ENCODE measurements at places on chromosomes 2 and 18.
A peak's percentile ranks its signal among the peaks of the same experiment; 100 is the strongest.

- DNase-seq = no peak
Observed at GRCh38 chr18:46641917-46642316, 15.1 kb downstream of the LOXHD1 start.

GRCh38 chr2:126836761-126837679 is 61.7 kb upstream of the TEX51 start:
- DNase-seq = no peak

DNA sequence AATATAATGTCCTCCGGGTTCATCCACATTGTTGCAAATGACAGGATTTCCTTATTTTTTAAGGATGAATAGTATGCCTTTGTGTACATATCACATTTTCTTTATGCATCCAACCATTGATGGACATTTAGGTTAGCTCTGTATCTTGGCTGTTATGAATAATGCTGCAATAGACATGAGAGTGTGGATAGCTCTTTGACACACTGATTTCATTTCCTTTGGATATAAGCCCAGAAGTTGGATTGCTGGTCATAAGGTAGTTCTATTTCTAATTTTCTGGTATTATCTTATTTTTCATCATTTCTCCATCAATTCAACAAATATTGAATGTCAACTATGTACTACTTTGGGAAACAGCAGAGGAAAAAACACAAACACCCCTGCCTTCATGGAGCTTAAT is 423.3 kb downstream of the MTX2 start:
- DNase-seq = no peak

DNA sequence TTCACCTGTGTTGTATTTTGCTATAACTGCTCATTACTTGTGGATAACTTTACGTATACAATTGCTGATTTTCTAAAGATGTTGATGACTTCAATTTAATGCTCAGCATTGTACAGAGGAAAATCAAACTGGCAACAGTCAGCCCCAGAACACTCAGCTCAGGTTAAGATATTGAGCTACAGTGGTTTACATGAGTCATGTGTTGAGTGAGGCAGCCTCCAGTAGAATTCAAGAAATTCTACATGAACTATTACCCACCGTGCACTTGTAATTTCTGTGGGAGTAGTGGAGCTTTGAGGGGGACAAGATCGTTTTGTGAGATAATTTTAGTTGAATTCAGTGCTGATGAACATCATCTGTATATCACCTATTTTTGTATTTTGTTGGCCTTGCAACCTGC is 292.3 kb downstream of the ALPK2 start:
- DNase-seq = no peak

GRCh38 chr2:51105811-51106210 is 73.9 kb upstream of the NRXN1 start:
- DNase-seq = no peak

GRCh38 chr2:33516456-33516995 is 40.1 kb downstream of the RASGRP3 start:
- no peak for DNase-seq

- DNase-seq = no peak
Observed at GRCh38 chr2:96596596-96596995, 41.5 kb downstream of the KANSL3 start.

GRCh38 chr2:101375653-101376052 is 11.7 kb downstream of the CREG2 start:
- no peak for DNase-seq

GRCh38 chr2:128252501-128252900 is 66.2 kb downstream of the HS6ST1 start:
- no peak for DNase-seq

DNA sequence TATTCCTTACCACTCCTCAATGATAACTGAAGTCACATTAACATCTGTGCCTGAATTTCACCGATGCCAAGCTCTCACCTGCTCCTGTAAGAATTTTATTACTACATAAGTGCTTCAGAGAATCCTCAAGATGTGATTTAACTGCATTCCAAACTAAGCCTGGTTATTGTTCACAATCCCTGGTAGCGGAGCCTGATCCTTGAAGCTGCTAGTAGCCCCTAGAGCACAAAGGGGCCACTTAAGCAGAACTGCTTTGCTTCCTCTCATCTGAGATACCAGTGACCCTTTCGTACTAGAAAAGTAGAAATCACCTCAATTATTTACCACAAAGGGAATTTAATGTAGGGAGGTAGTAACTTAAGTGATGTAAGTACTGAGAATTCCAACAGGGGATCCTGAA is 529.6 kb downstream of the CPS1 start:
- DNase-seq = no peak

- DNase-seq = no peak
Observed at GRCh38 chr2:32502941-32503340, 124.9 kb upstream of the TTC27 start.

- no peak for DNase-seq
Observed at GRCh38 chr18:75472396-75472795, 44.9 kb upstream of the SMIM21 start.

DNA sequence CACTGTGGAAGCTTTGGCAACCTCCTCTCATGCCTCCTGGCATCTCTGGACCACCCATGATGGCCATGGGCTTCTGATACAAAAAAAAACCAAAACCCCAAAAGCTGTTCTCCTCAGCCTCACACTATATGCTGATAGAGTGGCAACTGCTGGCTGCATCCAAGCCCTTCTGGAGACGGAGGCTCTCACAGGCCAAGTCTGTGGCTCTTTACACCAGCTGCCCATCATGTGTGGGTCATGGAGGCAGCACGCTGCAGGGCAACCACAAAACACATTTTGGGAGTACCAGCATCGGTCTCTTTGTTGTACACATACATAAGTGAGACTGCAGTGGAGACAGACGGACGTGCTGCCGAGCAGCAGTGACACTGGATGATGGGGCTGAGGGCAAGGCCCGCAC is 45.3 kb downstream of the SP110 start:
- DNase-seq = no peak

DNA sequence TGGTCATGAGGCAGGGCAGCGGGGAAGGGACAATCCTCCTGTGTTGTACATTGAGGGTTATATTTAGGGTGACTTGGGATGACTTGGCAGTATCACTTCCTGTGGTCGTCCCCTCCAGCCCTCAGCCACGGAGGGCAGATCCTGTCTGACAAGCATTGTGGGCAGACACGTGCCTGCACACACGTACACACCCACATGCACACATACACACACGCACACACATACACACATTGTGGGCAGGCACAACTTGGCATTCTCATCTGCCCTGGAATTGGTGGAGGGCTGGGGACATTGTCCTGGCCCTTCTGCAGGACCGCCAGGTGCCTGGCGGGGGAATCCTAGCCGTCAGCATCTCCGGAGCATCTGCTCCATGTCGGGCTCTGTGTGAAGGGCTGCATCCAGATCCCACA is 47.6 kb downstream of the ODC1 start:
- no peak for DNase-seq

DNA sequence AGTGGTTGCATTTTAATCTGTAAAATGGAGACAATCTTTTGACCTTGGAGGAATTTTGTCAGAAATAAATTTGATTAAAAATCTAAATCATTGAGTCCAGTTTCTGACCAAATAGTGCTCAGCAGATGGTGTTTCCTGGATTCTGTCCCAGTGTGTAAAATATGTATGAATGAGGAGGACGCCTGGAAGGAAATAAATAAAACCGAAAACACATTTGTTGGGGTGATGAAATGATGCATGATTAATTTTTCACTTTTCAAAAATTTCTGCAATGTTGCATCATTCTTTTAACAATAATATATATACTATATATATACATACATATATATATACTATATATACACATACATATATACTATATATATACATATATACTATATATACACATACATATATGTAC is 261.1 kb upstream of the TRIB2 start:
- DNase-seq = no peak

- DNase-seq = no peak
Observed at GRCh38 chr18:64438178-64438577, 289.3 kb upstream of the LINC00305 start.

- no peak for DNase-seq
Observed at GRCh38 chr2:69604836-69605235, 38.7 kb downstream of the AAK1 start.

DNA sequence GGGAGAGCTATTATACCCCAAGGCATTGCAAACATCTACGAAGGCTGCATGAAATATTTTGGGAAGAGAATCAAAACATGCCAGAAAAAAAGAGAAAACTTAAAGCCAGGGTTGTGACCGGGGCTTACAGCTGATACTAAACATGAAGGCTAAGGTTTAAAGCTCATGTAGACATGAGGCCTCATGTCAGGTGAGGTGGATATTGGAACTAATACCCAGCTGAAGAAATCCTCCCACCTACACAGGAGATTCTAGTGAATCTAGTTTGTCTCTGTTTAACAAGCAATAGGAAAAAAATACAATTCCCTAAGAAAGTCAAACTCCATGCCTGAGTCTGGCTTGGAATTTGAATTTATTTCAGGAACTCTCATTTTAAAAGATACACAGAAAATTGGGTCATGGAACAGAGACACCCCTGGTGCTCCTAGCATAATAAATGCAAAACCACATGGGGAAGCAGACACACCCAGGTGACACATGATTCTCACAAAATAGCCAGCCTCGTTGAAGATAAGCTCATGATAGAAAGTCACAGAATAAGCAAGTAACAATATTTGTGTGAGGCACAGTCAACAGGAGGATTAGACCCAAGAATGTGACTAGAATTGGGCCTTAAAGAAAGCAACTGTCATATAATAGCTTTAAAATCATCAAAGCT is 42.2 kb downstream of the UPP2 start:
- DNase-seq = no peak

DNA sequence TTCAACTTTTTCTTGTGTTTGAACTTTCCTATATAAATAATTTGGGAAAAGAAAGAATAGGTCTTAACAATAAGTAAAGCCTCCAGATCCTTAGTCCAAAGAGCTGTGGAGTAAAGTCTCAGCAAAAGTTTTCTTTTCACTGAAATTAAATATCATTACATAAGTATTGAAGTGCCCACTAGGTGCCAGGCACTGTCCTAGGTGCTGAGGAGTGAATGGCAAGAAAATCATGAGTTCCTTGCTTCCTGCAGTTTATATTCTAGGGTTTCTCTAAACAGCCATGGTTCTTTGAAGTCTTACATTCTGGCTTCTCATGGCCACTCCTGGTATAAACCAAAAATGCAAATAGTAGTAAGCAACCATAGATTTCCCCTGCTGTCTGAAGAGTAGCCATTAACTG is 59.7 kb downstream of the SPP2 start:
- DNase-seq = no peak

- no peak for DNase-seq
Observed at GRCh38 chr2:169729274-169729605, 4.4 kb upstream of the KLHL23 start.

DNA sequence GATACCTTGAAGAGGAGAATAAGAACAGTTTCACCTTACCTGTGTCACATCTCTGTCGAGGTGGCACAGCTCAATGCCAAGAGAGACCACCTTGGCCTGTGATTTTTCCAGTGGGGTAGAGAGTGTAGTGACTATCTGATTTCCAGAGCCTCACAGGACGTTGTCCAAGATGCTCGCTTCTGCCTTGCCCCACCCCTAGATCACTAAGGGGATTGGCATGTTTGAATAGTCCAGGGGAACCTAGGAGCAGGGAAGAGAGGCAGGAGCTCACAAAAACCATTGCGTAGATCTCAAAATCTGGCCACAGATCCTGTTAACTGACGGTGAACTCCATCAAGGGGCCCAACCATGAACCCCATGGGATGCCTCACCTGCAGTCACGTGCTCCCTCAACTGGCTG is 24.2 kb downstream of the TMEM178A start:
- DNase-seq = no peak

DNA sequence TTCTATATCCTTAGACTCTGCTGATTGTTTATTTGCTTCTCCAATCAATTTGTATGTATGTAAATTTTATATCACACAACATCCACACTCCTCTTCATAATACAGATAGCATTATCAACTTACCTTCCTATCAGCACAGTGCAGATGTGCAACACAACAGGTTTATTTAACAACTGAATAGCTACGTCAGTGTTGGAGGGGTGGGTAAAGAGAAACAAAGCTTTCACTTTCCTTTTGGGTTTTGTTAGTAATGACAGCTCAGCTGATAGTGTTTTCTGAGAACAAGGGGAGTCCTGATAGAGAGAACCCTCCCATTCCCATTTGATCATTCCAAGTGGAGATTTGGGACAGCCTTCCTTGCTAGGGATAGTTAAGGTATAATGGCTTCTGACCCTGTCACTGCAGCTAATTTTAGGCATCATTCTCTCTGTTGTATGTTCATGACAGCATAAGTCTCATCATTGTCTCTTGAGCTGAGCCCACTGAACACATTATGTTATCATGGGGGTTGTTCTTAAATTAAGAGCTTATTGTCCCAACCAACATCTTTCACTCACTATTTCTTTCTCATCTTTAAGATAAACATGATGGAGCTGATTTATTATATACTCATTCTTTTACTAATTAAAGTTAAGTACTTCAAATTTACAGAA is 227.7 kb downstream of the GPD2 start:
- DNase-seq = no peak

GRCh38 chr18:59085797-59086196 is 53.9 kb upstream of the SEC11C start:
- no peak for DNase-seq

- peak; percentile 96 for DNase-seq
Observed at GRCh38 chr2:109558076-109558882, 55.5 kb downstream of the SEPTIN10 start.

- no peak for DNase-seq
Observed at GRCh38 chr2:48272199-48272598, 257.8 kb upstream of the STON1 start.

DNA sequence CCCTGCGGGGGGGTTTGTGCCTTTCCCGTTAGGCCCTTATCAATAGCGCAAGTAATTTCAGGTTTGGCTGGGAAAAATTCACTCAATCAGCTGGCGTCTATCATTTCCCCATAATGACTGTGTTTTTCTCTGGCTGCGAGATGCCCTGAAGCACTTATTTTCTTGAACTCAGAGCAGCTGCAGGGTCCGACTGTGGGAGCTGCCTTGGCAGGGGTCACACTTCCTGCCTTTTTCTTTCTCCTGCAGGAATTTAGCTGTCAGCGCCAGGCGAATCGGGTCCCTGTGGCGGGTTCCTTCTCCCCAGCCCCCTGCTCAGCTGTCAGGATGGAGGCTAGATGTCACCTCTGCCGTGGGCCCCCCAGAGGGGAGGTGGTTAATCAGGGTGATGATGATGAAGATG is 81.3 kb upstream of the HPCAL1 start:
- no peak for DNase-seq

DNA sequence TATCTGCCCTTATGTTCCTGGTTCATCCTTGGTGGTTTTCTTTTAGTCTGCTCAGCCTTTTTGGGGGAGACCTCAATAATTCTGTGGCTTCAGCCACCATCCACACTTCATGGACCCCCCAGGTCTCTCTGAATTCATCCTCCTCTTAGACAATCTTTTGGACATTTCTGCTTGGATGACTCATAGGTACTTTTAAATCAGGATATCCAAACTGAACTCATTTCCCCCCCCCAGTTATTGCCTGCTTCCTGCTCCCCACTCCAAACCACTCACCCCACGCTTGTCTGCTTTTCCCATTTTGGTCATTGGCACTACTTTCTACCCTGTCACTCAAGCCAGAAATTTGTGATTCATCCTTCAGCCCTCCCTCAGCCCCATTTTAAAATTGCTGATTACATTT is 78.5 kb downstream of the TANC1 start:
- DNase-seq = no peak

All from HepG2 (cell line).